ENCODE measurements at places on chromosomes 12 and 14. TPM values are rescaled to one million over a fixed set of nuclear protein-coding genes. Genes with fewer than 3 reads are reported as not detected.
A peak's percentile ranks its signal among the peaks of the same experiment; 100 is the strongest.

GRCh38 chr12:43957732-43958372 lies 122.0 kb downstream of the TMEM117 start:
- DNase-seq, result no peak

The RPGRIP1 gene
- total RNA-seq, result 0.26 TPM

DNA sequence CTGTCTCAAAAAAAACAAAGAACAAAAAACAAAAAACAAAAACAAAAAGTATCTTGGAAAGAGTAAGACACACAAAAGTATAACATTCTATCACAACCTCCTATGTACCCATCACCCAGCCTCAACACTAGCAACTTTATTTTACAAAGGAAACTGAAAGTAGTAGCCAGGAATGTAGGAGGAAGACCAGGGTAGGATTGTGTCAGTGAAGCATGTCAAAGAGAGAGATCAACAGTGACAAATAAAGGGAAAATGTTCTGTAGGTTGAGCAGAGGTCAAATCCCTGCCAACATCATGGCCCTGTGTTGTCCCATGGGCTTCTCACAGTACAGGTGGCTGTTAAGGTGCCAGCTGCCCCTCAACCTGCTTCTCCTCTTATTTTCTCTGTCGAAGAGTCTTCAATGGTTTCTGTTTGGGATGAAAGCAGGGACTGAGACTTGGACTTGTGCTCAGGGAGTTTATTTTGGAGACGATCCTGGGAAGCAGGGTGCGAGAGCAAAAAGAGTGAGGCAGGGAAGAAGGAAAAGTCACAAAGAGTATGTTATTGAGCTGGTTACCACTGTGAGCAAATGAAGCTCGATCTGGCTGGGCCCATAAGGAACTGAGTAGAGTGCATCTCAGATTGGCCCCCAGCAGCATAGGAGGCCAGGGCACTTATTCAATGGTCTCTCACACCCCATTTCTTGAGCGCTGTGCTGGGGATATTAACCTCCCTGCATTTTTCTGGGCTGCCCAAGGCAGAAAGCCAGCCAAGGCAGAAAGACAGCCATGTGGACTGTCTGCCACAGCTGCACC lies 29.4 kb upstream of the CTDSP2 start:
- DNase-seq, result no peak

- DNase-seq, result peak; percentile 41
Observed at GRCh38 chr12:109510196-109510595, 32.8 kb downstream of the UBE3B start.

DNA sequence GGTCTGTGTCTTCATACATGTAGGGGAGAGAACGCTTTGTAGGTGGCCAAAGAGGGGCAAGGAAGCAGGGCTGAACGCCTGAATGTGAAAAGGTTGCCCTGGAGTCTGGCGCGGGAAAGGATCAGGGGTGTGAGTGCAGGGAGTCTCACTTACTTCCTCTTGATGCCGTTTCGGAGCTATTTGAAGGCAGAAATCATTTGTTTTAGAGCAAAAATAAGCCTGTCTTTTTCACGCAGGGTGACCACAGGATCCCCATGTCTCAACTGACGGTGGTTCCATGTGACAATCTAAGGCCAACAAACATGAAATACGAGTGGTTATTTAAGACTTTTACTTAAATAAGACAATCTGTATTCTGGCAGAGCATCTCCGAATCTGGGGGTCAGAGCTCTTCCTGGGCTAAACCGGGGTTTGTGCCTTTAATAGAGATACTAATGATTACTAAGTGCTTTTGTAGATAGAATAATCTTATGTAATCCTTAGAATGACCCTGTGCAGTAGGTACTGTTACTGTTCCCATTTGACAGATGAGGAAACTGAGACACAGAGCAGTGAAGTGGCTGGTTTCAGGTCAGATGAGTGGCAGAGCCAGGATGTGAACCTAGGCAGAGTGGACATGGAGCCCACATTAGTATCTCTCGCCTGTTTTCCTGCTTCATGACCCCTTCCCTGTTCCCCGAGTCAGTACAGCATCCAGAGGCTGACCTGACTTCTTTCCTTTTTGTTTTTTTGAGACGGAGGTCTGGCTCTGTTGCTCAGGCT lies 1.9 kb downstream of the BRI3BP start:
- no peak for DNase-seq

DNA sequence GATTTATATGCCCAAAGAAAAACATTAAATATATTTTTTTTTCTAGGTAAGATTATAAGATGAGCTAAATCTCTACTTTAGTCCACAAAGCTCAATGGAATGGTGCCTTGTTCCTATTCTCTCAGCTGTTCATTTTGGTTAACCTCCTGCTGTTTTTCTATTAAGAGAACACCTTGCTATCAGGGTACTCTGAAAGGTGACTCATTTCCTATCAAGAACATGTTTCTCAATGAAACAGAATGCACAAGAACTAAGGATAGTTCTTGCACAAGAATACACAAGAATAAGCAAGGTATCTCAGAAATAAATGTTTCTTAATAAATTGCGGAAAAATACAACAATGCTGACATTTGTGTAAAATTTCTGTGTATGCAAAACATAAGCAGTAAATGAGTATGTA lies 14.1 kb downstream of the ABCD2 start:
- DNase-seq, result no peak

GRCh38 chr12:40446385-40446784 lies 221.6 kb downstream of the LRRK2 start:
- no peak for DNase-seq

The TAS2R19 gene
- total RNA-seq, result 1.2 TPM

The IL26 gene
- total RNA-seq, result not detected

DNA sequence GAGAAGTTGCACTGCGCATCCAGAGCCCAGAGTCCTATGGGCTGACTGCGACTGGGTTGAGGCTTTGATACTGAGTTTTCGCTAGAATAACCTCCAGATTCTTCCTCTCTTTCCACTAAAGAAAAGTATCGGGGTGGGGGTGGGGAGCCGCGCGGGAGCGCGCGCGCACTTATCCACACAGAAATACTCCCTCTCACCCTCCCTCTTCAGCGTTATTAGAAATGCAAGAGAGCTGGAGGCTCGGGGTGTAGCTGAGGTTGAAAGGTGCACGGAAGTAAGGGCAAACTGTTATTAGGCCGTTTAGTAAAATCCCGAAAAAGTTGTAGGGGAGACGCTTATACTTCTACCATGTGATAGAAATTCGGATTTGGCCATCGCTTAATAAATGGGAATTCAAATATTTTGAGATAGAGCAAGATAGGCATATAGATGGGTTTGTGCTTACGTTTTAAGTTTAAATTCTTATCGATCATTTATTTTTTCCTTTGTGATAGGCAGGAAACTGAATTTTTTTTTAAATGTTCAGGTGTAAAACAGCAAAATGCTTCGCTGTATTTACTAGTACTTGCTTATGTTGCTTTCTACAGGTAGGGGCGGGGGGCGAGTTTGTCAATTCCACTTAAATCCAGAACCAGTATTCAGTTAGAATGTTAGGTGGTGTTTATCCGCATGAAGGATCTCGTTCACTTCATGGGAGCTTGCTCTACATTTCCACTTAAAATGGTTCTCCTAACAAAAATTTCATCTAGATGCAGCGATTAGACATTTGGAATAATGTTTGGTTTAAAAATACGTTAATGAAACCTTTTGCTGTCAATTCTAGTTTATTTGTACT lies 1.1 kb downstream of the ARHGAP5 start:
- DNase-seq, result peak; percentile 38

DNA sequence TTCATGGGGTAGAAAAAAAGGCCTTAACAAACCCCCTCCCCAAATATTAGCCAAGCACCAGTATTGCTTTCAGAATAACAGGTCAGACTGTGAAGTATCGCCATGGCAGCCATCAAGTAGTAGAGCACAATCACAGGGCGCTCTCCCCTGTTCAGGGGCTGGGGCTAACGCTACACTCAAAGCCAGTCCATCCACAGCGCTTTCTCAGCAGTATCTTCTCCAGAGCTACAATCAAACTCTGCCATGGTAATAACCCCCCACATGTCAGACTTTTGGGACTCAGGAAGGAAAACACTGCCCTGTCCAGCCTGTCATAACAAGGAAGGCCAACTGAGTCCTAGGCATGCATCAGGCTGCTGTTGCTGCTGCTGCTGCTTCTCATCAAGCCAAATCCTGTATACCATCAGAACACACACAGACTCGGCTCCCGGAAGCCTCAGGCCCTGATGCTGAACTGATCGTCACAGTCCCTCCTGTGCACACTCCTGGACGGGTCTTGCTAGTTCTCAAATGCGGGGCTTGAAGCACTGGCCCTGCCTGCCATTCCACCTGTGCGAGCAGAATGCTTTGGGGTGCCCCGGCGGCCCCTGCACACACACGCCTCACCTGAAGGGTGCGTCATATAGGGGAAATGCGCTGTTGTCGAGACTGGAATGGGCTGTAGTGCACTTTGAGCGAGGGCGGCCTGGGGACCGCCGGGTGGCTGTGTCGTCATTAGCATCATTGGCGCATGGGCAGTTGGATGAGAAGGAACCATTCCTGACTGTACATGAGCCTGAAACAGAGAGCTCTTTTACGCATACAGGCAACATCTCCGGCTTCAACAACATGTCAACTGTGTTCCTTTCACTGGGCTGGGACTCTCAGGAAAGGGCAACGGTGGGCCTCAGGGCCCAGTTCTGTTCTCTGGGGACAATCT lies 47.6 kb downstream of the SH2B3 start:
- DNase-seq, result no peak

GRCh38 chr14:75258079-75258802 lies 20.4 kb upstream of the FOS start:
- peak; percentile 57 for DNase-seq

DNA sequence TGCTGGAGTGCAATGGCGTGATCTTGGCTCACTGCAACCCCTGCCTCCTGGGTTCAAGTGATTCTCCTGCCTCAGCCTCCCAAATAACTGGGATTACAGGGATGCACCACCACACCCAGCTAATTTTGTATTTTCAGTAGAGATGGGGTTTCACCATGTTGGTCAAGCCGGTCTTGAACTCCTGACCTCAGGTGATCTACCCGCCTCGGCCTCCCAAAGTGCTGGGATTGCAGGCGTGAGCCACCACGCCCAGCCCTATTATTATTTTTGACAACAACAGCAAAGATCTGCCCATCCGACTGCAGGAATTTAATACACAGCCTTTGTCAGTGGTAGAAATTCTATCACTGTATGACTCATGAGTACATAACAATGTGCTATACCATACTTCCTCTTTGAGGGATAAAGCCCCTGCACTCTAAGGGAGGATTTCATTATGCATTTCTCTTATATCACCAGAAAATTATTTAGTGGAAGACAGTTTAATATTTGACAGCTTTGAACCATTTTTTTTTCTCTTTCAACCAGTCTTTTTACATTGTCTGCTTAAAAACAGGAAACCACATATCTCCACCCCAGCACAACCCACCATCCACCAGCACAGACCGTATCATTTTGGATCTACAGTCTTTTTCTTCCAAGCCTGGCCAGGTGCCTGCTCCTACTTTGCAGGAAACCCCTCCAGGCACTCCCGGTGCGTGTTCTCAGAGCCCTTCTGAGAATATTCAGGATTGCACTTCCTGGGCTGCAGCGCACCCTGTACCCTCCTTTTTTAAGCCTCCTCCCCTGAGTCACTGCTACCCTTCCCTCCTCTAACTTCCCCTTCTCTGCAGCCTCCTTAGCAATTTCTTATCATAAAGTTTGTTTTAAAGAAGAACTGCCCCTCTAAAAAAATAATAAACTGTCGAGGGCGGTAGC lies 594 bp downstream of the ARHGDIB start:
- peak; percentile 59 for DNase-seq

The CD69 gene
- total RNA-seq, result 1.7 TPM

The SRRM4 gene
- 0.13 TPM for total RNA-seq

The RNASE3 gene
- not detected for total RNA-seq

The DNAJC22 gene
- 0.47 TPM for total RNA-seq

- DNase-seq, result no peak
Observed at GRCh38 chr14:100900837-100901390, 2.6 kb downstream of the RTL1 start.

GRCh38 chr14:61564618-61565091 lies 130.7 kb upstream of the HIF1A start:
- DNase-seq, result no peak

GRCh38 chr14:65001723-65002122 lies 15.0 kb downstream of the FNTB start:
- DNase-seq, result no peak

The OR4M1 gene
- not detected for total RNA-seq
